Kidney (tissue), 22 donors: ENCODE measurements at places on chromosomes 5 and 9. TPM values are rescaled to one million over a fixed set of nuclear protein-coding genes. Genes with fewer than 3 reads are reported as not detected.

- H3K27me3 ChIP-seq, result no peaks in the 10 kb centered on the region
- peaks cover 14% of the 10 kb centered on the region for H3K4me1 ChIP-seq
- H3K4me3 ChIP-seq, result no peak overlapping the region
- H3K36me3 ChIP-seq, result no peaks in the 10 kb centered on the region
- no peak for DNase-seq
Observed at GRCh38 chr5:180046656-180047055, 24.9 kb downstream of the RNF130 start.

The MFAP3 gene
- polyA plus RNA-seq, result 3.1 TPM

The LCN15 gene
- not detected for polyA plus RNA-seq

DNA sequence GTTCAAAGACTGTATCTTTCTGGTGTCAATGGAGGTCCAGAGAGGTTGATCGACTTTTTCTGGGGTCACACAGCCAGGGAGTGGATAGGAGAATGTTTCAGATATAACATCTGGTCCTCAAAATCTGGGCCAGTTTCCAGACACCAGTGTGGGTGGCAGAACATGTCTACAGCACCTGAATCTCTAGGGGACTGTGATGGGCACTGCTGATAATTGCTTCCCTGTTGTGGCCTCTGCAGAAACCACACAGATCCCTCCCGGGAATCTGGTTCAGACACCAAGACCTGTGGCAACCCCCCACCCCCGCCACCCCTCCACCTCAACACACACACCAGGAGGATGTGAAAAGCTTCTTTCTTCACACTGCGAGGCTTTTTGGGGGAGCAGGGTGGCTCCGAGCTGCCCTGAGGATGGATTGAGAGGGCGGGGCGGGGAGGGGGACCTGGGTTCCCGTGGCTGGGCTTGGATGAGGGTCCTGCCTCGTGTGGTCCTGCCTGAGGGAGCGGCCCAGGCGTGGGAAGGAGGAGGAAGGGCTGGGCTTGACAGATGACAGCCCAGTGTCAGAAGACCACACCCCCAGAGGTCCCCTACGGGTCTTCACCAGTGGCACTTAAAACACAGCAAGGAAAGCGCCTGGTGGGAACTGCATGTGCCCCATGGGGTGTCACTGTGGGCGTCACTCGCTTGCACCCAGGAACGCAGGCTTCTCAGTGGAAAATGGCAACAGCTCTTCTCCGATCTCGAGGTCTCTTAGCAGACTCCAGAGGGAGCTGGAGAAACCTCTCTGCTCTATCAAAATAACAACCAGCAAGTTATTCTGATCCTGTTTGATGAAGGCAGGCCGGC is 55.2 kb downstream of the TRIP13 start:
- H3K4me1 ChIP-seq, result no peaks in the 10 kb centered on the region
- H3K27ac ChIP-seq, result no peak overlapping the region
- H3K36me3 ChIP-seq, result no peaks in the 10 kb centered on the region
- no peaks in the 10 kb centered on the region for H3K27me3 ChIP-seq
- peak; percentile 8 for DNase-seq
- H3K4me3 ChIP-seq, result no peak overlapping the region

The FAM221B gene
- polyA plus RNA-seq, result not detected

The ADRB2 gene
- 0.92 TPM for polyA plus RNA-seq

DNA sequence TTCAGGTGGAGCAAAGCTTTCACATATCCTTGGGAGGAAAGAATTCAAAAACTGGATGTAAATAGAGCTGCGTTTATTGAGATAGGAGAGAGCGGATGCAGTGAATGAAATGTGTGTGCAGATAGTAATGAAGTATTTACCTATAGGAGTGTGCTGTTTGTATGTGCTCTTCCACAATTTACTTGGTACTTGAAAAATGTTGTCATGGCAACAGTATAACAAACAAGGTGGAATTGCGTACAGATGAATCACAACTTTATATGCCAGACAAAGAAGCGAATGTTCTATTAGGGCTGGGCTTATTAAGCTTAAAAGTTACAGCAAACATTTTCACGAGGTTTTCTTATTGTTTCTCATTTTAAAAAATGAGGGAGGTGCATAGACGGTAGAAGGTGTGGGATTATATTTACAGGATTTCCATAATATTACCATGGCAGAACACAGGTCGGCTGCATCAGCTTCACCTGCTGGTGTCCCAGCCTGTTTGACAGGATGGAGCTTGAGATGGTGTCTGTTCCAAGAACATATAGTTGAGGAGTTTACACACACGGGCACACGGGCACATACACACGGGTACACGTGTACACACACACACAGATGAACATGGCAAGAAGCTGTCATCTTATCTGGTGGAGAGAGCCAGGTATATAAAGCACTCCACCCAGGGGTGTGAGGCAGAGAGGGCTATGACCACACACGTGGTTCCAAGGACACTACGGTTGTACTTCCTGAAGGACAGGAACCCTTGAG is 155.7 kb downstream of the RMI1 start:
- no peaks in the 10 kb centered on the region for H3K36me3 ChIP-seq
- no peak for DNase-seq
- H3K27me3 ChIP-seq, result no peaks in the 10 kb centered on the region
- no peak overlapping the region for H3K27ac ChIP-seq

DNA sequence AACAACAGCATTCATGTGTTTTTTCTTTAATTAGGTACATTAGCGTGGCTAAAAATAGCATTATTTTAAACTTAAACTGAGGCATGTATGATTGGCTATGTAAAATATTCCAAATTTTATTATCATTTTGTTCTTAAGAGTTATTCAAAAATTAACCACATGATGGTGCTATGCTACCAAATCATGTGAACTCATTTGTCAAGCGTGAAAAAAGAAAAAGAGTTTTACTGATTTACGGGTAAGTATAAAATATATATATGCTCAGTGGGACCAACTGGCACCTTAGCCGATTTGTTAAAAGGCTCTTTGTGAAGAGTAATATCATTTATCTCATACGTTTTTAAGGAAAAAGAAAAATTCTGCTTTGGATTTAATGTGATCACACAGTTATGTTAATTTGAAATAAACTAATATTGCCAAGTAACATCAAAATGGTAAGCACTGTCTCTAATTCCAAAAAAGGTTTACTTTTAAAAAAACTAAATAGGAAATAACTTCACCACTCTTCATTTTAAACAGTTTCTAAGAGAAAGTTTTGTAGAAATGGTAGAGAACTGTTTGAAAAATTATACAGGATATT is 1042.3 kb downstream of the CDH12 start:
- no peaks in the 10 kb centered on the region for H3K27me3 ChIP-seq
- peak; percentile 25 for DNase-seq

DNA sequence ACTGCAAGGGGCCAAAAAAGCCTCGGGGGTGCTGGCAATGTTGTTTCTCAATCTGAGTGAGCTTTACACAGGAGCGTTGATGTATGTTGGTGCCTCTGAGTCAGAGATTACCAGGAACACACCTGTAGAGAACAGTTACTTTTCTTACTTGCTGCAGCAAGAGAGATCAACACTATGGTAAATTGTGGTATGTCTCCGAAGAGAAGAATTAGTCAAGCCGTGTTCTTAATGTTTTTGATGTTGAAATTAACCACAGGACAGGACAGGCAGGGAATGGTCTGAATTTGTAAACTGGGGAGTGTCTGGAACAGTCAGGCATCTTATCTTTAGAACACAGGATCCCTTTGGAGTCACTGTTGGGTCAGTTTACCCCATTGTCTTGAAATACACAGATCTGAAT is 285.7 kb downstream of the DNAH5 start:
- H3K36me3 ChIP-seq, result no peaks in the 10 kb centered on the region
- no peaks in the 10 kb centered on the region for H3K27me3 ChIP-seq
- no peak overlapping the region for H3K27ac ChIP-seq
- no peak for DNase-seq

The CBY3 gene
- not detected for polyA plus RNA-seq

The DDX4 gene
- polyA plus RNA-seq, result not detected

The TMEM174 gene
- polyA plus RNA-seq, result 59.0 TPM

- H3K4me3 ChIP-seq, result no peak overlapping the region
- no peak overlapping the region for H3K27ac ChIP-seq
Observed at GRCh38 chr9:131740898-131741297, 1.0 kb upstream of the RAPGEF1 start.

The SPEF2 gene
- 7.1 TPM for polyA plus RNA-seq

DNA sequence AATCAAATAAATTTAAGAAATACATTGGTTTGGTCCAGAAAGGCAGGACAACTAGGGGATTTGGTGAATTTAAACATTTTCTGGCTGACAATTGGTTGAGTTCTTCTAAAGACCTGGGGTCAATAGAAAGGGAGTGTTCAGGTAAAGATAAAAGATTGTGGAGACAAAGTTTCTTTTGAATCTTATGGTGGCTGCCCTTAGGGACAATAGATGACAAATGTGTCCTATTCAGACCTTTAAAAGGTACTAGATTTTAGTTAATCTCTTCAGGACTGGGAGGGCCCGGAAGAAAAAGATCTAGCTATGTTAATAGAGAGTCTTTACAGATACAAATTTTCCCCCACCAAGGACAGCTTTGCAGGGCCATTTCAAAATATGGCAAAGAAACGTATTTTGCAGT is 35.9 kb downstream of the PLEKHG4B start:
- H3K27ac ChIP-seq, result no peak overlapping the region
- no peaks in the 10 kb centered on the region for H3K27me3 ChIP-seq
- no peaks in the 10 kb centered on the region for H3K4me1 ChIP-seq
- no peak for DNase-seq

DNA sequence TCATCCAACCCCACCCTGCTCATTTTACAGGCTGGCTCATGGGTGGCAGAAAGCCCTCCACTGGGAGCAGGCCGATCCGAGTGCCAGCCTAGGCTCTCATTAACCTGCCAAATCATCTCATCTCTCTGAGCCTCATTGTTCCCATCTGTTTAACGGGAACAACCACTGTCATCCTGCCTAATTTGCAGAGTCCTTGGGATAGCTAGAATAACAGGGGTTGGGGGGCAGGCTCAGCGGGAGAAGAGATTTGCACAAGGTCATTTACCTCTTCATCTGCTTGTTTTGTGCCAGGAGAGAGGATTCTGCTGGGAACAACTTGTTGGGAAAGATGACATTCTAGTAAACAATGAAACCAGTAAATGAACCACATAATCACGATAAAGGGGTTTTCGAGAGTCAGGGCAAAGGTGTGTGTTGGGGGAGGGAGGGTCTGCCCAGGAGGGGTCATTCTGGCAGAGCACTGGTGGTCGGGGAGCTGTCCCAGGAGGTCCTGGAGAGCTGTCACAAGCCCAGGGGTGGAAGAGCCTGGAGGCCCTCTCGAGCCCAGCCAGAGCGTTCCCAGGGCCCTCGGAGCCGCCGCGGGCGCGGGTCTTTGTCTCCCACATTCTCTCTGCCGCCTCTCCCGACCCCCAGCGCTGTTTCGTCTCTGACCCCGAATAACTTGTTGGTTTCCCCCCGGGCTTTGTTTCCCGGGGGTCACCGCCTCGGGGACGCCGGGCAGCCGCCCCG is 22.8 kb upstream of the NDST1 start:
- peaks cover 29% of the 10 kb centered on the region for H3K4me1 ChIP-seq
- DNase-seq, result peak; percentile 77
- H3K4me3 ChIP-seq, result peak overlapping the region; percentile 73
- H3K36me3 ChIP-seq, result no peaks in the 10 kb centered on the region
- no peaks in the 10 kb centered on the region for H3K27me3 ChIP-seq
- peak overlapping the region; percentile 93 for H3K27ac ChIP-seq

DNA sequence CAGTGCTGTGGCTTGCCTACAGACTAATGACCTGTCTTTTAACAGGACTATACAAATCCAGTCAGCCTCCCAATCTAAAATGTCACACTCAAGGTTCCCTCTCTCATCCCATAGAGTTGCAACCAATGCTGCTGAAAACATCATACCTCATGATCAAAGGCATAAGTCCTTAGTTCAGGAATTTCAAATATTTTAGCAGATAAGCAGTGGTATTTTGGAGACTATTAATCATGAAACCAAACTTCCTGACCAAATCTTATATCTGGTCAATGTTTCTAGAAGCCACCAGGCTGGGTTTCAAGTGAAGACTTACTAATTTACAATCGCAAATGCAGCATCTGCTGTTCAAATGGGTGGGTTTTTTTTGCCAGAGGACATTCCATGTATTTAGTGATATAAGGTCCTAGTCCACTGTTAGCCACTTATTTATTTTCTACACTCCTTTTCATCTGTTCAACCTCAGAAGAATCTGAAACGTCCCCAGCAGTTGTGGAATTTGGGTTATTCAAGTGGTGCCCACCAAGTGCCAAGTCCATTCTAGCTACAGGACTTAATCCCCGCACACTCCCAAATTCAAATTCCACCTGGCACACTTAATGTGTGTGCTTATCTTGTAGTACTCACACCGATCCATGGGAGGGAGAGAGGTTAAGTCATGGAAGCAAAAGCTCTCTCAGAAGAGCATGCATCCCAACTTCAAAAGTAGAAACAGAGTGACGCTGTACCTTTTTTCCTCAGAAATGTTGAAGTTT is 5.8 kb downstream of the TAS2R1 start:
- H3K27me3 ChIP-seq, result no peaks in the 10 kb centered on the region
- H3K4me1 ChIP-seq, result no peaks in the 10 kb centered on the region
- no peak overlapping the region for H3K27ac ChIP-seq
- H3K36me3 ChIP-seq, result no peaks in the 10 kb centered on the region
- no peak for DNase-seq

- no peaks in the 10 kb centered on the region for H3K4me1 ChIP-seq
- DNase-seq, result no peak
- H3K27ac ChIP-seq, result no peak overlapping the region
- no peak overlapping the region for H3K4me3 ChIP-seq
- no peaks in the 10 kb centered on the region for H3K36me3 ChIP-seq
Observed at GRCh38 chr5:68994645-68995044, 99.2 kb upstream of the SLC30A5 start.

The SCGB3A2 gene
- polyA plus RNA-seq, result not detected

The HTR4 gene
- polyA plus RNA-seq, result not detected

The CYSRT1 gene
- 1.3 TPM for polyA plus RNA-seq

GRCh38 chr5:32543291-32543690 is 42.1 kb upstream of the SUB1 start:
- no peaks in the 10 kb centered on the region for H3K36me3 ChIP-seq
- no peaks in the 10 kb centered on the region for H3K27me3 ChIP-seq
- H3K27ac ChIP-seq, result no peak overlapping the region
- DNase-seq, result no peak

GRCh38 chr9:30622561-30622960 is 1761.9 kb upstream of the ACO1 start:
- no peak overlapping the region for H3K27ac ChIP-seq
- H3K4me1 ChIP-seq, result no peaks in the 10 kb centered on the region
- no peak for DNase-seq
- H3K4me3 ChIP-seq, result no peak overlapping the region
- no peaks in the 10 kb centered on the region for H3K27me3 ChIP-seq

The FST gene
- polyA plus RNA-seq, result 0.45 TPM

The PLAC8L1 gene
- polyA plus RNA-seq, result not detected

- no peaks in the 10 kb centered on the region for H3K27me3 ChIP-seq
- H3K36me3 ChIP-seq, result no peaks in the 10 kb centered on the region
- H3K4me3 ChIP-seq, result peak overlapping the region; percentile 86
- DNase-seq, result no peak
- no peak overlapping the region for H3K27ac ChIP-seq
Observed at GRCh38 chr9:132077881-132078698, 1.6 kb downstream of the MED27 start.

- H3K4me3 ChIP-seq, result no peak overlapping the region
- no peaks in the 10 kb centered on the region for H3K4me1 ChIP-seq
- H3K27ac ChIP-seq, result no peak overlapping the region
- DNase-seq, result no peak
Observed at GRCh38 chr5:6108981-6109825, 269.1 kb downstream of the MED10 start.

GRCh38 chr9:83670381-83670780 is 37.4 kb downstream of the UBQLN1 start:
- H3K27me3 ChIP-seq, result no peaks in the 10 kb centered on the region
- DNase-seq, result no peak
- no peak overlapping the region for H3K27ac ChIP-seq
